ENCODE measurements at places on chromosomes 4 and X.

- DNase-seq = no peak
These were observed 133.1 kb downstream of the CORIN start for GRCh38 chr4:47704693-47705325.

DNA sequence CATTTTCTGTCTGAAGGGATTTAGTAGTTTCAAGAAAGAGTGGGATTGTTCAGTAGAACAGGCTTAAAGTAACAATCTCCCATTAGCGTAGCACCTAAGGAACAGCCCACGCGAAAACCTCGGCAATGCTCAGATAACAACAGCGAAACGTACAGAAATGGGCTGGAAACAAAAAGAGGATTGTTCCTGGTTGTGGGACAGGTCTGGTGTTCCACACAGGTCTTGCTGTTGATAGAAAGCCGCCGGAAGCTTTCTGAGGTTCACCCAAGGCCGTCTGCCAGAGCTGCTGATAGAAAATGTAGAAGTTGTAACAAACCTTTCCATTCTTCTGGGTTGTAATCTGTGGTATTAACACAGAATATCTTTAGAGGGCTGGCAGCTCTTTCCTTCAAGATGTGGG, 69.4 kb upstream of the CLCN4 start:
- DNase-seq = no peak

GRCh38 chr4:88573276-88573980, 18.9 kb upstream of the HERC3 start:
- no peak for DNase-seq

- no peak for DNase-seq
These were observed 42.4 kb upstream of the GAB1 start for GRCh38 chr4:143294310-143294709.

DNA sequence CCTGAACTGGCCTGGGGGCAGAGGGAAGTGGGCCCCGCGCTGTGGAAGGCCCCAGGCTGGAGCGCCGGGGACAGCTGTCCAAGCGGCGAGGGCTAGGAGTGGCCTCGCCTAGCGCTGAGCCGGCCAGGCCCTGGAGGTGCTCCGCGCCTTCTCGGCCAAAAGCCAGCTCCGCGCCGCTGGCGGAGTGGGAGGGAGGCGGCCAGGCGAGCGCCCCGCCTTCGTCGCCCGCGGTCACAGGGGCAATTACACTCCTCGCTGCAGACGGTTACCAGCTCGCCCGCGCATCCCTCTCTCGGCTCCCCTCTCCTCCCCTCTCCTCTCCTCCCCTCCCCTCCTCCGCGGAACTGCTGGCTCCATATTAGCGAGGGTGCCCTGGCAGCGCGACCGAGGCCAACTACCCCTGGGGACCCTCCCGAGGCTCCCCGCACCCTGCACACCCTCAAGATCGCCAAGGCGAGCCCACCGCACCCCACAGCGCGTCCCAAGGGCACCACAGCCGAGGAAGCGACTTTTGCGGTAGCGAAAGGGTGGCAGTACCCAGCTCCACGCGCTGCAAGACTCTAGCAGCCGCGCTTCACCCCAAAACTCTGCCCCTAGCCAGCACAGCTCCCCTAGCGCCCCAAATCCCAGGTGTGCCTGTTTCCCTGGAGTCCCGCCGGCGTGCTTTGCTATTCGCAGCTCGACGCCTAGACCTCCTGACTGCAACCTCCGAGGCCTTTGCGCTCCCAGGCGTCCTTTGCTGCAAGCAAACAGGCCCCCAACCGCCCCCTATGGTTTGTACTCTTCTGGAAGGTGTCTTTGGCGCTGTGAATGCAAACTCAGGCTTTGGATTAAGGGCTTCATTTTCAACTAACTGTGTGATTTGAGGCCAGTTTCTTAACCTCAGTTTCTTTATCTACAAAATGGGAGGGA, 91.4 kb downstream of the BCOR start:
- DNase-seq = no peak

- DNase-seq = no peak
These were observed 1.5 kb downstream of the PITX2 start for GRCh38 chr4:110621328-110621812.

DNA sequence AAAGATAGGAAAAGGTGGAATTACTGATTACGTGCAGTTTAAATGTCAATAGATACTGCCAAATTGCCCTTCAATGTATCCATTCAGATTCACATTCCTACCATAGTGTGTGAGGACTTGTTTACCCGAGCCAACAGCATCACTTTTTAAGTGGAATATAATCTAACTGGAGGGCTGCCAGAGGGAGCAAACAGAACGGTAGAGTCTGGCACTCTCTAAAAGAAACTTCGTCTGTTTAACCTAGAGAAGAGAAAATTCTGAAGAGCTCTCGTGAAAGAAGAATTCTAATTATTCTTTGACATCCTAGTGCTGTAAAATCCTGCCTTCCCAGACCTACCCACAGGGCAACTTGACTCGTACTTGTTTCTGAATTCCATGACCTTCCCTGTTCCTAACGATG, 23.2 kb downstream of the SMIM43 start:
- no peak for DNase-seq

- no peak for DNase-seq
These were observed 77.6 kb upstream of the RAB40AL start for GRCh38 chrX:102859550-102859871.

- peak; percentile 58 for DNase-seq
These were observed 30.9 kb upstream of the FAM156A start for GRCh38 chrX:52988985-52989917.

GRCh38 chr4:95255396-95256107, 293.2 kb downstream of the UNC5C start:
- DNase-seq = no peak

All from posterior cingulate gyrus (tissue), 11 donors.